ENCODE measurements at places on chromosomes 11 and 22. TPM values are rescaled to one million over a fixed set of nuclear protein-coding genes. Genes with fewer than 3 reads are reported as not detected.

DNA sequence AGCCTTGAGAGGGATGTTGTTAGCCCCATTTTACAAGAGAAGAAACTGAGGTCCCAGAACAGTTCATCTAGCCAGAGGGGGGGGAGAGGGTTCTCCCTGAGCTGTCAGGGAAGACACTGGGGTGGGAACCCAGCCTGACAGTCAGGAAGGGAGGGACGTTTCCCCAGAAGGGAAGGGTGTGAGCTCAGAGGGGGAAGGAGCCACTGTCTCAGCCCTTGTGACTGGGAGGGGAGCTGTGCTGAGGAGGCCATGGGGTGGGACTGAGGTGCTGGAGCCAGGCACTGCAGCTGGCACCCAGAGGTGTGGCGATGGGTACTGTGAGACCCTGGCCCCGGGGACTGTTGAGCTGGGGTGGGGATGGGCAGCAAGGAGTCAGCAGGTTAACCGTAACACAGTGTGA lies 35.7 kb downstream of the DAGLA start:
- no peak for DNase-seq

The SYT9 gene
- 1.3 TPM for polyA plus RNA-seq

The MPEG1 gene
- 12.8 TPM for polyA plus RNA-seq

- no peak for DNase-seq
Measured at GRCh38 chr11:75725547-75726320, 8.1 kb downstream of the MOGAT2 start.

GRCh38 chr11:120343429-120343828 lies 7.2 kb downstream of the ARHGEF12 start:
- DNase-seq, result no peak

The OR52E8 gene
- not detected for polyA plus RNA-seq

DNA sequence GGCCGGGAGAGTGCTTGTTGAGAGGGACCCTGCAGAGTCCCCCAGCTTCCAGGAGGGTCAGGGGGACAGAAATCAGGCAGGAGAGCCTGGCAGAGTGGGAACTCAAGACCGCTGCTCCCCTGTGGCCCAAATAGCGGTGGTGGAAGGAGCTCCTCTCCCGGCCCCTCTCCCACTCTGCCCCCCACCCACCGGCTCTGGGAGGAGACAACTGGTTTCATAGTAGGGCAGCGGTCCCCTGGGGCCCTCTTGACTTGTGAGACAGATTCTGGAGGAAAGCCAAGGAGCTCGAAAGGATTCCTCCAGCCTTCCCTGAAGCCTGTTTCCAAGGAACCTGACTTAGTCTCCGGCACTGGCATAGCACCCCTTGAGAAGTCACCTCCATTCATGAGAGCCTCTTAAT lies 10.1 kb downstream of the PKNOX2 start:
- DNase-seq, result no peak

- no peak for DNase-seq
Measured at GRCh38 chr22:31286360-31287255, 5.7 kb downstream of the PIK3IP1 start.

The CASTOR1 gene
- polyA plus RNA-seq, result 21.7 TPM

- DNase-seq, result no peak
Measured at GRCh38 chr22:23179381-23180299, 669 bp upstream of the BCR start.

The ESRRA gene
- polyA plus RNA-seq, result 53.2 TPM

DNA sequence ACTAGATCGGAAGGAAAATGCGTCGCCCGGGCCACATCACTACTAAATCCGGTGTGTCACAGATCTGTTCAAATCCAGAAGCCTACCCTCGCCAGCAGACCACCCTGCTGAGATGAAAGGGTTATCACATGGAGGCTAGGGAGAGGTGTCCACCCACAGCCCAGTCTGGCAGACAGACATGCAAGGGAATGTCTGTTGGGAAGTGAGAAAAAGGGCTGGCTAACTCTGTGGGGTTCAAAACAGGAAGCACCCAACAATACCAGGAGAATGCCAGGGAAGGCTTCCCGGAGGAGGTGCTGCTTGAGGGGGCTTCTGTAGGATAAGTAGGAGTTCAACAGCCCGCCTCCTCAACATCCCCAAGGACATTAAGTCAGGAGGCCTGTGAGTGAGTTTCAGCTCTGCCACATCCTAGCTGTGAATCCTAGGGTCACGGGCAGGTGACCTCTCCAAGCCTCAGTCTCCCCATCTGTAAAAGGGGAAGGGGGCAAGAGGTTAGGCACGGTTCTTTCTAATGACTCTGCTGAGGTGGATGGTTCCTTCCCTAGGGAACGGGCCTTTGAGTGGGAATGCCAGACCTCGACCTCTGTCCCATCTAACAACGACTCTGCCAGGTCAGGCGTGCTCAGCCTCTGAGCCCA lies 1.1 kb downstream of the TPST2 start:
- no peak for DNase-seq

The ROBO4 gene
- polyA plus RNA-seq, result 13.5 TPM

DNA sequence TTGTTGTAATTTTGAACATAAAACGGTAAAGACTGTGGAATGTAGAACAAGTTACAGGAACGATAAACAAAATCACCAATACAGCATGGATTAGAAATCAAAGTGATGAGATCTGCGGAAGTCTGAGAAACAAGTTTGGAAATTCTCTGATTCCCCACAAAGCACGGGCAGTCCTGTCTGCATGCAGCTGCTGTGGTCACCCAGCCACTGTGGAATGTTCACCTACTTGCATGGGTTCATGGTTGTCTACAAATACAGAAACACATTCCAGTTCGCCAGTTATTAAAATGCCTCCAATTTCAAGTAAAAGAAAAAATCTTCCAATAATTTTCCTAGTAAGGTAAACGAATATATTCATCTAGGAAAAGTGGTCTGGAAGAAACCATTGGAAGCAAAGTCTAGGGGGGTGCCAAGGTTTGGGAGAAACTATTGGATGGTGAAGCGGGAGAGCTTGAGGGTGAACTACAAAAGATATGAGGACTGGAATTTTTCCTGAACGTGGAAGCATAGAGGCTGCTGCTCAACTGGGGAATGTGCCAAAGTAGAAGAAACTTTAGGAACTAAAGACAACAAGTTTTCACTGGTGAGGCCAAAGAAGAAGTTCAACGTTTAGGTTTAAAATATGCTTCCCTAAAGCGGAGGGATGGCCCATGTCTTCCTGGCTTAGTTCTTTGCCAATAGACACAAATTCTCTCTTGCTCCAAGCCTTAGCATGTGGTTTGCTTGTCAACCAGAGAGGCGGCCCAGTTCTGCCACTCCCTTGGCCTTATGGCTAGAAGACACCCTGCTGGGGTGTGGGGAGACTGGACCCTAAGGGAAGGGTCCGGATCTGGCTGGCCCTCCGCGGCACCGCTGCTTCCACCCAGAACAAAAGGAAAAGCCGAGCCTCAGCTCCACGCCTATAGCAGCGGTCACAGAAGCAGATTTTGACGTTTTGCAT lies 70.2 kb downstream of the CTTN start:
- no peak for DNase-seq

DNA sequence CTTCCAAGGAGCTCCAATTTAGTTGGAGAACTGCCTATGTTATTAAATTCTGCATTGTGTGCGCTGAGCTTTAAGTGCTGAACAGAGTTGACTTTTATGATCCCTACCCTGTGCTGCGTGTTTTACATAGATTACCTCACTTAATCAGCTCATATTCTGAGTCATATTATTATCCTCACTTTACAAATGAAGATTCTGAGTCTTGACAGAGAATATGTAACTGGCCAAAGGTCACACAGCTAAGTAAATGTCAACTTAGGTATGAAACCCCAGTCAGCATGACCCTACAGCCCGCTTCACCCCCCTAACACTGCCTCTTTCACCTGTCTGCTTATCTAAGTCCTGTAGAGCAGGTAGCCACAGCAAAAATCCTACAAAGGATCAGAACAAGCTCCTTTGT lies 19.8 kb upstream of the TMPRSS5 start:
- DNase-seq, result no peak

DNA sequence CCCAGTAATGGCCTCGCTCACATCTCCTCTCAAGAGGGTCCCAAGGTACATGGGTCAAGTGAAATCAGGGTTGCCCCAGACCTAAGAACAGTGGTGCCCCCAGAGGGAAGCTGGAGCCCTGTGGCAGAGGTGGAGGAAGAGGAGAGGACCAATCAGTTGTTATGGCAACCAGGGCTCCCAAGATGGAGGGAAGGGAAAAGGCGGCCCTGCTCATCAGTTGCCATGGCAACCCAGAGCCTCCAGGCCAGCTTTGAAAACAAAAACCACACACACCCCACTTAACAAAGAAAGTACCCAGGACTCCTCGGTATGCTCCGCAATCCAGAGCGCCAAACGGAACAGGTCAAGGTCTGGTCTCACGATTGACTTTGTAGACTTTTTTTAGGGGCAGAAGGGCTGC lies 53.5 kb upstream of the SLC35C1 start:
- DNase-seq, result no peak

- no peak for DNase-seq
Measured at GRCh38 chr11:77141034-77141433, 13.0 kb downstream of the MYO7A start.

The SCGB2A2 gene
- not detected for polyA plus RNA-seq

The MMP12 gene
- 0.62 TPM for polyA plus RNA-seq

Measured in urinary bladder (tissue), 4 donors.